ENCODE measurements at places on chromosomes 4 and X.

GRCh38 chrX:94662689-94663088 lies 988.7 kb downstream of the FAM133A start:
- DNase-seq: no peak

DNA sequence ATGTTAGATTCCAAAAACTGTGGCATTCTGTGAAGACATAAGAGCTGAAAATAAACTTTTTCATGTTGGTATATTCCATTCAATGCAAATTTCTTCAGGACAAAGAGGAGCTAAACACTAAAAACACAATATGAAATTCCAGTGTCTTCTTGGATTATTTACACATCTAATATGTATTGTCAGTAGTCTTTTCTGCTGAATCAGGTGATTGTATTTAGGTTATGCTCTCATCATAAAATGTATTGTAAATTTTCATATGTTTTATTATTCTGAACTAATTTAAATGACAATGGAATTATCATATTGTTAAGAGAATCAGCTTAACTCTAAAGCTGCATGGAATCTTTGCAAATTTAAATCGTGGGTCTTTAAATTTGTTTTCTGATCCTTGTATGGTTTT lies 526.7 kb downstream of the PDHA2 start:
- no peak for DNase-seq

DNA sequence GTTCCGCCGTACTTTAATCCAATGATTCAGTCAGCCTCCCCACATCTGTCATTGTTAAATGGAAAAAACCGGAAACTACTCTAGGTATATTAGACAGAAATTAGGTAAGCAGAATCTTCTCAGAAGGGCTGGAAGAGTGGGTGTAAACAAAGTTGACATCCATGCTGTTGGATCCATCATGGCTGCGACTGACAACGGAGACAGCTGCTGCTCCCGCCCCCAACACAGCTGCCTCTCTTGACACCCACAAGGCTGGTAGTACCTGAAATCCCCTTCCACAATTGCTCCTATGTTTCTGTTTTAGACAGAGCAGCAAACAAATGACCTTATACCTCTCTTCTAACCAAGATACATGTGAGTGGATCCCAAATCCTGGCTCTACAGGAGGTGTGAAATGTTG lies 66.6 kb downstream of the RXFP1 start:
- no peak for DNase-seq

GRCh38 chrX:108439961-108440696 lies 491 bp downstream of the COL4A5 start:
- no peak for DNase-seq

GRCh38 chr4:104743215-104743653 lies 248.5 kb upstream of the CXXC4 start:
- no peak for DNase-seq

Data from suppressor macrophage (primary cell).